Natural killer cell treated with Interleukin-12 subunit alpha and Interleukin-12 subunit beta and Interleukin-15 and Interleukin-18, amount 100 ng/mL, for 72 hours (primary cell): ENCODE measurements at places on chromosomes 5 and 9.

DNA sequence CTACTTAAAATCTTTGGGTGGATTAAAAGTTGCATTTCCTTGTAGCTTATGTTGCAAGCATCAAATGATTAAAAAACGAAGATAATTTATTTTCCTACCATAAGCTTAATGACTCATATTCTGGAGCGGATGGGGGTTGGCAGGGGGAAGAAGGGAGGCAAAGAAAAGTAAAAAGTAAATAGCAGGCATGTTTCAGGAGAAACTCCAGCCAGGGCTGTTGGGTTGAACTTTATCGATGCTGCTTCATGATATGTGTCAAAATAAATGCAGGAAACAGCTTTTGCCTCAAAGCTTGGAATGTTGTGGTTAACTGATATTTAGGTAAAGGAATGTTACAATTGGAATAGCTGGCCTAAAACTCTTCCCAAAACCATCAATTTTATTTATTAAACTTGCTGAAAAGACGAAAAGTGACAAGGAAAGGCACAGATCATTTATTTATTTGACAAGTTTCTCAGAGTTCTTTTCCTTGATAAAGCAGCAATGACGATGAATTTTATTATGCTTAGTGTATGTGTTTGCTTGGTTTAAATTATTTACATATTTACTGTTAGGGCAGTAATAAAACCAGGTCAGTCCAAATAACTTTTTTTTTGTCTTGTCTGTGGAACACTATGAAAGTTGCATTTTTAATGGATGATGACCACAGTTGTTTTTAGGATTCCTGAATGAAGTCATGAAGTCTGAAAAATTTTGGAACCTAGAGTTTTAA, 177.9 kb downstream of the PCSK1 start:
- DNase-seq = no peak

DNA sequence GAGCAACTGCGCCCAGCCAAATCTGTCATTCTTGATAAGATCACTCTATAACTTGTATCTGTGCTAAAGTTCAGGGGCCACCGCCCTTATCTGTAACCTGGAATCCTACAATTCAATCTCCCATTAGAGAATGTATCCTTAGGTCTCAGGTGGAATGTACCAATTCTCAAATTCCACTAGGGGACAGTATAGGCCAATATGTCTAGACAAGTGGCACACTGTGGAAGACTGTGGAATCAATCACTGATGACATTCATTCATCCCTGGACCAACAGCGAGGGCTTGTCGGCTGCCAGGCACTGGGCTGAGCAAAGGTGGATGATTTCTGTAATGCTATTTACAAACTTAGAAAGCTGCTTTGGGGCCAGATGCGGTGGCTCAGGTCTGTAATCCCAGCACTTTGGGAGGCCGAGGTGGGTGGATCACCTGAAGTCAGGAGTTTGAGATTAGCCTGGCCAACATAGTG, 28.7 kb upstream of the MEGF9 start:
- no peak for DNase-seq

- DNase-seq = no peak
Observed at GRCh38 chr5:150671509-150672236, 10.6 kb downstream of the MYOZ3 start.

GRCh38 chr5:179204572-179204971, 140.7 kb downstream of the ADAMTS2 start:
- DNase-seq = no peak

- DNase-seq = no peak
Observed at GRCh38 chr9:93173365-93174051, 10.4 kb upstream of the WNK2 start.

GRCh38 chr9:76451234-76451633, 7.7 kb upstream of the GCNT1 start:
- DNase-seq = no peak

- DNase-seq = no peak
Observed at GRCh38 chr5:130514984-130515690, 610.9 kb downstream of the CHSY3 start.

DNA sequence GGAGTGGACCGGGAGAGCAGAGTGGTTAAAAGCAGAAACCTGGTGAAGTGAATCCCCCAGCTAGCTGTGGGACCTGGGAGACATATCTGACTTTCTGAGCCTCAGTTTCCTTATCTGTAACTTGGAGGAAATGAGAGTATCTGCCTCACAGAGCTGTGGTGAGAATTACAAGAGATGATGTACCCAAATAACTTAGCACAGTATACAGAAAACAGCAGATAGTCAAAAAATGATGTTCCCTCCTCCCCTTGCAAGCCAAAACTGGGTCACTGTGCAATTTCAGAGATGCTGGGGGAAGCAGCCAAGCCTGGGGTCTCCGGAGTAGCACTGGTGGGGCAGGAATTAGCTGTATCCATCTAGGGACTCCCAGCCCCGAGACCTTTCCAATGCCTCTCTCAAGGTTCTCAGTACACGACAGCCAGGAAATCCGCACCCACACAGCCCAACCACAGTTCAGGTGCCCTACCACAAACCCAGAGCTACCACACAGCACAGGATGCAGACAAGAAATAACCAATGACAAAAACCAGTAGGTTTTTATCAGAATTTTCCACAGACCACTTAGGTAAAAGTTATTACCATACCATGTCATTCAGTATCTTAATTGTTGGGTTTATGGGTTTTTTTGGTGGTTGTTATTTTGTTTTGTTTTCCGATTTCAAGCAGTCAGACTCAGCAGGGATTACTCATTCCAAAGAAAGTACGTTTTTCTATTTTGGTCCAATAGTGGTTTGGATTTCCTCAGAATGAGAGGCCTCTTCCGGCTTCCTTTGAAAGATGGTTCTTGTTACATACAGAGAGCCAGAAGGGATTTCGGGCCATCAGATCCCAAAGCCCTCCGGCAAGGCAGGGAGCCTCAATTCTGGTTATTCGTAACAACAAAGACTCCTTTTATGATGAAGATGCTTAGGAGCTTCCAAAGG, 4.9 kb upstream of the HRH2 start:
- DNase-seq = no peak

DNA sequence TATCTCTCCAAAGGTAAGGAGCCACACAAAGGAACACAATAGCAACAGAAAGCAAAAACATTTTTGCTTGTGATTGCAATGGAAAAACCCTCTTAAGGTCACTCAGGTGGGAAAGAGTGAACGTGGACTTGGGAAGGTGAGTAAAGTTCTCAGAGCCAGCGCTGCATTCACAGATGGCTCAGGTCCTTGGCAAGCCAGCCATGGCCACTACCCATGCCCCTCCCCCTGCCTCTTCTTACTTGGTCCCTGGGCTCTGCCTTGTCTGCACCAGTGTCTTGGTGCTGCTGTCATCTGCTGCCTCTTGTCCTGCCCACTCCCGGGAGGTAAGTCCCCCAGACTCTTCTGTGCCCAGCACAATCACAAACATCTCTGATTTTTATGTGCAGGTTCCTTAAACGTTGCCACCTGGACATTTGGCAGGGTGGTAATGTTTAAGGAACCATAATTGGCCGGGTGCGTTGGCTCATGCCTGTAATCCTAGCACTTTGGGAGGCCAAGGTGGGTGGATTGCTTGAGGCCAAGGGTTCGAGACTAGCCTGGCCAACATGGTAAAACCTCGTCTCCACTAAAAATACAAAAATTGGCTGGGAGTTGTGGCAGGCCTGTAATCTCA, 74.6 kb downstream of the FEM1C start:
- DNase-seq = no peak

GRCh38 chr5:166713295-166713694, 1578.2 kb upstream of the WWC1 start:
- no peak for DNase-seq

DNA sequence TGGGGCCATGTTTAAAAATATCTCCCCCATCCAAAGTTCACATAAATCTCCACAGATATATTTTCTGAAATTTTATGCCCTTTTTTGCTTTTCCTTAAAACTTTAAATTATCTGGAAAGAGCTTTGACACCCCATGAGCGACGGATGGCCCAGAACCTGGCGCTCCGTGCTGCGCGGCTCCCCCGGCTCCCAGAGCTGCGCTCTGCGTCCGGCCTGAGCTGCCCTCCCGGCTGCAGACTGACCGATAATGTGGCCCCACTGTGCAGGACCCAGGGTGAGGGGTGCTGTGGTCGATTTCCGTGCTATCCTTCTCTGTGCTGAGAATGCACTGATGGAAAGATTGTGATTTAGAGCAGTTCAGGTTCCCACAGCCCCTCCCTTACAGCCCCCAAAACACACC, 292.3 kb upstream of the IRX4 start:
- peak; percentile 25 for DNase-seq

- no peak for DNase-seq
Observed at GRCh38 chr5:73442996-73443627, 5.5 kb downstream of the FOXD1 start.

GRCh38 chr9:134213881-134214341, 49.5 kb upstream of the RNU6ATAC start:
- no peak for DNase-seq

DNA sequence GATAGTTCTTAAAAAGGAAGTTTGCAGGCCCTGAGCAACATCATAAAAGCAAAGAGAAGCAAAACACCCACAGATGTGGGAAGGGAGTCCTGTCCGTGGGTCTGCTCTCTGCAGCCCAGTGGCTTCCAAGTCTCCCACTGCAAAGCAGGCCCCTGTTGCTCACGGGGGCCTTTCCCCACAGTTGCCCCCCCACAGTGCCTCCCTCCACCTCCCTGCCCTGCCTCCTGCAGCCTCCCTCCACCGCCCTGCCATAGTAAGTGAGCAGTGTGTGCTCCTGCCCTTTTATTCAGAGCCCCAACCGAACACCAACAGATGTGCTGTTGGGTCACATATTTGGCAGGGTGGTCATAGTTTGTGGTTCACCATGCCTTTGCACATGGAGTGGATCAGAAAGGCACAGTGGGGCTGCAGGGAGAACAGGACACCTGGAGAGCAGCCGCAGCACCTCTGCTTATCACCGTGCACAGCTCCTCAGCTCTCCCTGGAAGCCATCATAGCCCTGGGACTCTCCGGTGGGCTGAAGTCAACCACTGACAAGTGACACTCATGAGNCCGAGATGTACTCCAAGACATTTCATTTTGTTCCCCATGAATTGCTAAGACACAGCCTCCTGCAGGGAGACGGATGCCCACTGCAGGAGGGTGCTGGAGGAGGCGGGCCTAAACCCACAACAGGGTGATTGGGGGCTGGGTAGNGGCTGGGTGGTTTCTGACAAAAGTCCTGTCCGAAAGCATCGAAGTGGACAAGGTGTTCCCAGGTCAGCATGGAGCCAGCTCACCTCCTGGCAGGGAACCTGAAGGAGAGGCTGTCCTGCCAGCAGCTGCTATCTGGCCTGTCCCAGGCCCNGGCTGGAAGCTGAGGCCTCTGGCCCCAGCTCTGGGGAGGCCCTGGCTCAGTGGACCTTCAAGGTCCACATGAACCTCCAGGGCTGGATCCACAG, 278.9 kb downstream of the GADD45G start:
- no peak for DNase-seq

GRCh38 chr5:73792687-73793320, 166.8 kb downstream of the ARHGEF28 start:
- peak; percentile 80 for DNase-seq

- DNase-seq = no peak
Observed at GRCh38 chr5:114223866-114224265, 138.0 kb upstream of the KCNN2 start.

- no peak for DNase-seq
Observed at GRCh38 chr5:73985145-73985544, 359.1 kb downstream of the ARHGEF28 start.
